ENCODE measurements at places on chromosomes 7 and 10.

- DNase-seq = no peak
These were observed 34.1 kb downstream of the KCNMA1 start for GRCh38 chr10:77603534-77603927.

- no peak for DNase-seq
These were observed 86.9 kb upstream of the GATAD1 start for GRCh38 chr7:92360387-92360786.

- no peak for DNase-seq
These were observed 39.8 kb downstream of the CDH23 start for GRCh38 chr10:71436268-71437125.

- no peak for DNase-seq
These were observed 144.1 kb upstream of the PRSS58 start for GRCh38 chr7:142401951-142402350.

DNA sequence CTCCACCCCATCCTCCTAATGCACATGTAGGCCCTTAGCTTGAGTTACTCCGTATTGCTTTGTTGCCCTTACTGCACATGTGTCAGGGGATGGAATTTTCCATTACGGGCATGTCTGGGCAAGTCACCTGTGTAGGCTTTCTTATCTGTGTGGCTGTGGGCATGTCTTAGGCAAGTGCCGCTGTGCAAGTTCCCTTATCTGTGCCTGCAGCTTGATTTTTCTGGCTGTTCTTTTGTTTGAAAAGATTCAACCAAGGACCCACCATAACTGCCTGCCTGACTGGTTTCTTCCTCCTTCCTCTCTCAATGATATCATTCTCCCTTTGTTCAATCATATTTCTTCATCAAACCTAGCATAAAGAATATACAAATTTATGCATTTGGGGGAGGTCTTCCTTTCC lies 88.5 kb downstream of the AKR1D1 start:
- no peak for DNase-seq

DNA sequence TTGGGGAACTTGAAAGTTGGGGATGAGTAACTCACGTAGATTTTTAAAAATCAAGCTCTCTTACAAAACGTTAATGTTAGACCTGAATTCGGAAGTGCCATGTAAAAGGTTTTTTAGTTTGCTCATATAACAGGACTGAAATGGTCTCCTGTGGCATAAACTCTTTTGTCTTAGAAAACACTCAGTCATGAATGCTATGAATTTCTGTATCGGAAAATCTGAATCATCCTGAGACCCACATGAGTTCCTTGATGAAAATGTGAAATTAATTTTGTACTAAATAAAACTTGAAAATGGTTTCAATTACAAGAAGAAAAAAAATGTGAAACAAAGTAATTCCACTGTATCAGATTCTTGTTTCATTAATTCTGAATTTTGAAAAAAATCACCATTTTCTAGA lies 134.8 kb upstream of the BMPER start:
- no peak for DNase-seq

- DNase-seq = no peak
These were observed 104.9 kb downstream of the CTBP2 start for GRCh38 chr10:125055446-125055845.

GRCh38 chr7:7017707-7018280 lies 164.6 kb upstream of the C1GALT1 start:
- DNase-seq = no peak

- DNase-seq = no peak
These were observed 83.0 kb downstream of the EEPD1 start for GRCh38 chr7:36236073-36236472.

- peak; percentile 74 for DNase-seq
These were observed 47.2 kb upstream of the NRP1 start for GRCh38 chr10:33381451-33382215.

- no peak for DNase-seq
These were observed 44.7 kb upstream of the TMEM213 start for GRCh38 chr7:138753150-138753518.

GRCh38 chr10:78184851-78185692 lies 151.4 kb downstream of the RPS24 start:
- no peak for DNase-seq

DNA sequence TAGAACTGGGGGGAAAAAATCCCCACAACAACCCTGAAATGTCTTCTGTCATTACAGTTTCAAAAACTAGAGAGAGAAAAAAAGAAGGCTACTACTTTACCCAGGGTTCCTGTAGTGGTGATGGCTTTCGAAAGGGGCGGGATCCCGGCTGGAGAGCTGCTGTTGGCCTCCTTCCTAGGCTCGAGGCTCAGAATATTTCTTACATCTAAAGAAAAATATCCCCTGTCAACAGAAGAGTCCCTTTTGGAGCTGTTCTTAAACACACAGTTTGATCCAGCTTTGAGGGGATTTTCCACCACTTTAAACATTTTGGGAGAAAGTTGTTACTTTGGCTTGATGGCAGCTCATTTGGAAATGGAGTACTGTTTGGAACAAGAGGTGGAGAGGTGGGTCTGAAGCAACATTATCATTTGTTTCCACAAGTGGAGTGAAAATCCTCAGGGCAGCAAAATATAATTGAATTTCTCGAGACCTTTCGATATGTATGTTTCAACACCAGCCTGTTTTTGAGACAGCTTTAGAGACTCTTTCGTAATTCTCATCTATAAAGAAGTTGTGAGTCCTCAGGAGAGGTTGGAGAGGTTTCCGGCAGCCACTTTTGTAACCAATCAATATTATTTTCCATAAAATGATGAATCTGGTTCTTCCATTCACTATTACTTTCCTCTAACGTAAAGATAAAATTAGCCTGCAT lies 5.1 kb downstream of the HOXA13 start:
- no peak for DNase-seq

DNA sequence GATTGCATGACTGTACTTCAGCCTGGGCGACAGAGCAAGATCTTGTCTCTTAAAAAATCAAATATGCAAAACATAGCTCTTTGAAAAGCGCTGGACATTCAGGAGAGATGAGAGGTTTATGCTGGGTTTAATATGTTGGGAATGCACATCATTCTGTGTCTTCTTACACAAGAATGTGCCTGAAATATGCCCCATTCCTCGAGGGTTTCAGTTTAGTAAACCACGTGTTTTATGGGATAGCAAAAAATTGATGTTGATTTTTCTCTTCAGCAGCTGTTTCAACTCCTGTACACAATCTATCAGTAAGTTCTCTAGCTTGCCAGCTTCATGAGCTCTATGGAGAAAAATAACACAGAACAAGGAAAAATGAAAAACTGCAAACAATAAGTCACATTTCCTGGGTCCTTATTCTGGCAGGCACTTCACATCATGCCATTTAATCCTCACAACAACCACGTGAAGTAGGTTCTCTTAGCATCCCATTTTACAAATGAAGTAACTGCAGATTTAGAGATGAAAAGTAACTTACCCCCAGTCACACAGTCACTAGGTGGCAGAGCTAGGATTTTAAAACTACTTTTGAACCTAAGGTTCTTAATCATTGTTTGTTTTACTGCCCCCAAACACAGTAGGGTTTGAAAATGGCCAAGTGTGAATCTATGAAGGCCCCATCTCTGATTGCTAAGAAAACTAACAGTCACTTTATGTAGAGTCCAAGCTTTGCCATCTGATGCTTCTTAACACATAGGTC lies 423.6 kb downstream of the PHTF2 start:
- peak; percentile 39 for DNase-seq

DNA sequence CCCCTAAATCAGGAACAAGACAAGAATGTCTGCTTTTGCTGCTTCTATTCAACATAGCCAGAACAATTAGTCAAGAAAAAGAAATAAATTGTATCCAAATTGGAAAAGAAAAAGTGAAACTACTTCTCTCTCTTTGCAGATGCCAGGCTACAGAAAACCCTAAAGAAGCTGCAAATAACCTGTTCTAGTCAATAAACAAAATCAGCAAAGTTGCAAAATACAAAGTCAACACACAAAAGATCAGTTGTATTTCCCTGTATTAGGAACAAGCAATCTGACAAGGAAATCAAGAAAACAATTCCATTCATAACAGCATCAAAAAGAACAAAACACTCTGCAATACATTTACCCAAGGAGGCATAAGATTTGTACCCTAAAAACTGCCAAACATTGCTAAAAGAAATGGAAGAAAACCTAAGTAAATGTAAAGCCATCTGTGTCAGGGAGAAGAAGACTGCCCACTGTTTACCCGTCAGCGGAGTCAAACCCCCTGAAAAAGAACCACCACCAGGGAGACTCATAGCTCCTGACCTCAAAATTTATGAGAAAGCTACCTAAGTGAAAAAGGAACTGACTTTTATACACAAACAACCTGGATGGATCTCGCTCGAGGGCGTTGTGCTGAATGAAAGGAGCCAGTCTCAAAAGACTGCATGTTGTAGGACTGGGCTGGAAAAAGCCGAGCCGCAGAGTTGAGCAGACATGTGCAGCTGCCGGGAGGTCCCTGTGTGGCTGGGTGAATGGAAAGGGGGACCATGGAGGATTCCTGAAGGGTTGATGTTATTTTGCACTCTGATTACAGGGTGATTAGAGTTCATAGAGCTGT lies 263.1 kb downstream of the MAD1L1 start:
- DNase-seq = no peak

GRCh38 chr10:26327811-26328210 lies 110.3 kb upstream of the APBB1IP start:
- no peak for DNase-seq

DNA sequence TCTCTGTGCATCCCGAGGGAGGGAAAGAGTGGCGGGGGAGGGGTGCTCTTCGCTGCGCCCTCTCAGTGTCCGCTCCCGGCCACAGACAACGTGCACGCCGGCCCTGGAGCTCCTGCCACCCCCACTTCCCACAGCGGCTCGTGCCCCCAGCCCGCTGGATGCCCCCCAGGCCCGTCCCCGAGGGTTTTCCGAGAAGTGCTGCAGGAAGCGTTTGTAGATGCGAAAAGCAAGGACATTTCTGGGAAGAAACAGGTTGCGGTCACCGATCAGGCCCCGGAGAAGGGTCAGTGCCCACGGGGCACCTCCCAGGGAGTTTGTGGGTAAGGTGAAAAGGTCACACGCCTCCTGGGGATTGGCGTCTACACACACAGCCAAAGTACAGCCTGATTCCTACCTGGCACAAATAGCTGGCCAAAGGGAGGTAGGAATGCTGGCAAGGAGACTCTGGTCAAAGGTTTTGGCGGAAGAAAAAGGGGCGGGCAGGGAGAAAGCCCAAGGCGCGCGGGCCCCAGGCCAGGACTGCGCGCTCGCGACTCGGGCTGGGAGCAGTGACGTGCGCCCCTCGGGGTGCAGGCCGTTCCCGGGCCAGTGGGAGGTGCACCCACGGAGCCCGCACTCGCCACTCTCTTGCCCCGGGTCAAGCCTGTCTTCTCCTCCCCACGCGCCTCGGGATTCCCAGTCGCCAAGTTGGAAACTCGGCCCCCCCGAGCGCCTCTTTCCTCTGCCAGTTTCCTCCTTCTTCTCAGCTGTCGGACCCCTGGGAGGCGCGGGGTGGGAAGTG lies 1.5 kb upstream of the NRP1 start:
- DNase-seq = peak; percentile 81

DNA sequence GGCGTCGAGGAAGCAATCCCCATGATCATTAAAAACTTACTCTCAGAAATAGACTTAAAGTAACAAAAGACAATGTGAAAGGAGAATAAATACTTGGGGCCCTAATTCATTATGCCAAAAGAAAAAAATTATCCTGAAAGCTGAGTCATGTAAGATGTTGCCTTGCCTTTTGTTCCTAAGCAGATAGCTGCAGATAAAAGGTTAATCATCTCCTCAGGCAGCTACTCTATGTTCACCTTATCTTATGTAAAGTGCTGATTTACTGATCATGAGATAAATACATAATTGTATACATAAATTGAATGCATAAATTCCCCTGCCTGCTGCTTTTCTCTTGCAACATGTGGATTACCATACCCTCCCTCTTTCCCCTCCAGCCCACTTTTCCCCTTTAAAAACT lies 28.1 kb upstream of the CREB3L2 start:
- DNase-seq = no peak

Data from AG08396 (cell line).